ENCODE measurements at places on chromosomes 1 and 21.

GRCh38 chr21:45339421-45340402 lies 52.0 kb upstream of the POFUT2 start:
- no peak for DNase-seq

- no peak for DNase-seq
Measured at GRCh38 chr1:114510274-114511031, 550 bp downstream of the TRIM33 start.

- no peak for DNase-seq
Measured at GRCh38 chr1:46464013-46464548, 25.6 kb upstream of the DMBX1 start.

GRCh38 chr1:41983451-41983850 lies 64.7 kb upstream of the HIVEP3 start:
- no peak for DNase-seq

DNA sequence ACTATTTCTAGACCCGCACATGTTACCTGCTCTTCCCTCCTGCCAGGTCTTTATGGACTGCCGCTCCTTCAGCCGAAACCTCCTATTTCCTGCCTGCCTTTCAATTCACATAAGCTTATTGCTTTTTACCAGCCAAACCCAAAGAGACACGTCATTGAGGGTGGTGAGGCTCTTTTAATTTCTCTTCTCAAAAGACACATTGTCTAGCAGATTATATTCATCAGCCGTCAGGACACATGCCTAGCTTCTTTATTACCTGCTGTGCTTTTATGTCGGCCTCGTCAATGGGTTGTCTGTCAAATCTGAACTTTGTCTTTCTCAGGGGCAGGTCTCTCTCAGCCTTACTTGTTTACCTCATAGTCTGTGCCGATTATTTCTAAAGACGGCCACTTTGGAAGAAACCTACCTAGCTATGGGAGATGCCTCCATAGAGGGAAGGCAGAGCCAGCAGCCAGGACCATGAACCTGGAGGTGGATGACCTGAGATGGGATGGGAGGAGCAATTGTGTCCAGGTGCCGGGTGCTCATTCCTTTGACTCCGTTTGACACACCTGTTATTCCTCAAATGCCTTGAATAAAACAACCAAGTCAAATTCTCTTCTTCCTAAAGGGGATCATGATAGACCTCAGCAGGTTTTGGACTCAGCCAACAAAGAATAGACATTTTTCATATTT lies 42.0 kb downstream of the ZBTB18 start:
- no peak for DNase-seq

- no peak for DNase-seq
Measured at GRCh38 chr1:224815647-224816046, 113.8 kb upstream of the DNAH14 start.

DNA sequence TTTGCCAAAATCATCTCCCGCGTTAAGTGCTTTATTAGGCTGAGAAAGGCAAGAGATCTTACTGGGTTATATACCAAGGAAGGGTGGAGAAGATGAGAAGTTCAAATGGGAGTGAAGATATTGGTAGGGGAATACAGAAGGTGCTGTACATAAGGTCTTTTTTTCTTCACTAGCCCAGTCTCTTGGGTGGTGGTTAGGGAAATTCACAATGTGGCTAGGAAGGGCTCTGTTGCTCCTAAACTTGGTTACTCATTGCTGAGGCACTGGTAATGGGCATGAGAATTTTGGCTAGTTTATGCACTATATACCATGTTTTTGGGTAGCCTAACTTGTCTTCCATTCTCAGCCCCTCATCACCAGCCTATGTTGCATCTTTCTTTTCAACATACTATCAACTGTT lies 50.6 kb downstream of the LHX4 start:
- no peak for DNase-seq

DNA sequence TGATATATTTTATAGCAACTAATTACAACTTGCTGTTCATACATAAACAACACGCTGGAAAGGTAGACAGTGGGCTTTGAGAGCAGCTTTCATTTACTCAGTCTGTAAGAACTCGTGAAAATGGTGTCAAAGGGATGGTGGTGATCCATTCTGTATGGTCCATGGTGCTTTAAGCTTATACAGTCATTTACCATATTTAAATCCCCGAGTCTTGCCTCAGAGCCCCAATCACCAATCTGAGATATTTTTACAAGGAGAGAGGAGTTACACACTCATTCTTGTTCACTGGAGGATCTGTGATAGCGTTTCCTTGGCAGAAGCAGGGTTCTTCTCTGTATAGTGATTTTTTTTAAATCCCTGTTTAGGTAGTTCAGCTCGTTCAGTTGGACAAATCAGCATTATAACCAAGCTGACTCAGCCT lies 694.6 kb downstream of the USP25 start:
- DNase-seq, result no peak

GRCh38 chr1:166796620-166797236 lies 42.5 kb upstream of the POGK start:
- DNase-seq, result no peak

GRCh38 chr1:83763361-83764095 lies 235.4 kb downstream of the TTLL7 start:
- DNase-seq, result no peak

GRCh38 chr1:221712776-221713431 lies 29.0 kb downstream of the DUSP10 start:
- no peak for DNase-seq

GRCh38 chr1:111462370-111463028 lies 11.3 kb upstream of the C1orf162 start:
- DNase-seq, result no peak

DNA sequence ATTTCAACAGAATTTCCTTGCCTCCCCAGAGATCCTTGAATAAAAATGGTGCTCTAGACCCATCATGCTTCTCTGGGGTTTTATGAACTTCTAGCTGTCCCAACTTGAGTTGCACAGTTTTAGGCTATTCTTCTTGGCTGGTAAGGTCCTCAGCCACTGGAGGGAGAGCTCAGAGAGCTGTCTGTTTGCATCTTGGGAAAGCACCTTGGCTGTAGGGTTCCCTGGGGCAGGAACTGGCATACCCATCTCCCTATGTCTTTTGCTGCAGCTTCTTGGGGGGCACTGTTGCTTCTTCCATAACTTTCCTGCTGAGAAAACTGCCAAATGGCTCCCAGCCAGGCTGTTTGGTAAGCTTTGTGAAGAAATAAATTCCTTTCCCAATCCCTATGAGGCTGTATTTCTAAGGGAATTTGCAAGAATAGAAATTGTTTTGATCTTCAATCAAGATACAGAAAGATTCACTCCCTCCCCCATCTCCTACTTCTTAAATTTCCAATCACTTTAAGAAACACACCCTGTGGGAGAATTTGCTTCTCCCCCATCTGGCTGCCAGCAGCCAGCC lies 8.2 kb upstream of the FMOD start:
- DNase-seq, result no peak

GRCh38 chr1:24136956-24137539 lies 5.9 kb downstream of the IL22RA1 start:
- no peak for DNase-seq

GRCh38 chr1:14606632-14607031 lies 8.1 kb downstream of the KAZN start:
- DNase-seq, result no peak

DNA sequence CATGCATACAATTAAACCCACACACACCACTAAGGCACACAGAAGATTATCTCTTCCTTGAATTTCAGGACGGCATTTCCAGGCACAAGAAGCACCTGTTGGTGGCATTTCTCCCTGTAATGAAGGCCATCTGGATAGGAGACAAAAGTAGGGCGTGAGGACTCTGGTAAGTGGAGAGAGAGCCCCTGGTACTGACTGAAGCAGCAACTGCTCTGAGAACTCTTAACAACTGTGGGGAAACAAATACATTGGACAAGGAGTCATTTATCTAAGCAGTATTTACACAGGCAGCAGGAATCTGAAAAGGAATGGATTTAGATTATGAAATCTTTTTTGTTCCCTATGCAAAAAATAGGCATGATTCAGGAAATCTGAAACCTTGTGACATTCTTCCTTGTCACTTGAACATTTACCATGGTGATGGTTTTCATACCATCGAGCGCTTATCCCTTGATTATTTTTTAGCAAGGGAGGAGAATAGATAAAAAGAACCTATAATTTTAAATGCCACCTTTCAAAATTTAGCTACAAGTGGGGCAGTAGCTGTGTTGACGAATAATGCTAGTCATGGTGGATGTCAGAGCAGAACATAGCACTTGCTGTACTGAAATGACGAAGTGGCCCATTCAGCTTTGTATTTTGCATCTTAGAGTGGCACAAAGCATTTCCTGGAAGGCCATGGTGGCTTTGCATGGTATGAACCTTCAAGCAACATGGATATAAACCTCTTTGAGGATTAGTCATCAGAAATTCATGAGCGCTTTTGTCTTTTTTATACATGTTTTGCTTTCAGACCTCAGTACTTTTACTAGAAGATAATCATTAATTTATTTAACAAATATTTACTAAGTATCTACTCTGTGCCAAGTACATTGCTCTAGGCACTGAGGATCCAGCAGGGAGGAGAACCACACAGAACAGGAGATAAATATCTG lies 362.0 kb downstream of the ADGRL2 start:
- peak; percentile 37 for DNase-seq

- DNase-seq, result no peak
Measured at GRCh38 chr1:60423146-60423780, 349.7 kb upstream of the C1orf87 start.

- no peak for DNase-seq
Measured at GRCh38 chr1:184056921-184057555, 5.5 kb downstream of the TSEN15 start.

Data from NCI-H2107 (cell line).